ENCODE measurements at places on chromosomes 5 and 9.

DNA sequence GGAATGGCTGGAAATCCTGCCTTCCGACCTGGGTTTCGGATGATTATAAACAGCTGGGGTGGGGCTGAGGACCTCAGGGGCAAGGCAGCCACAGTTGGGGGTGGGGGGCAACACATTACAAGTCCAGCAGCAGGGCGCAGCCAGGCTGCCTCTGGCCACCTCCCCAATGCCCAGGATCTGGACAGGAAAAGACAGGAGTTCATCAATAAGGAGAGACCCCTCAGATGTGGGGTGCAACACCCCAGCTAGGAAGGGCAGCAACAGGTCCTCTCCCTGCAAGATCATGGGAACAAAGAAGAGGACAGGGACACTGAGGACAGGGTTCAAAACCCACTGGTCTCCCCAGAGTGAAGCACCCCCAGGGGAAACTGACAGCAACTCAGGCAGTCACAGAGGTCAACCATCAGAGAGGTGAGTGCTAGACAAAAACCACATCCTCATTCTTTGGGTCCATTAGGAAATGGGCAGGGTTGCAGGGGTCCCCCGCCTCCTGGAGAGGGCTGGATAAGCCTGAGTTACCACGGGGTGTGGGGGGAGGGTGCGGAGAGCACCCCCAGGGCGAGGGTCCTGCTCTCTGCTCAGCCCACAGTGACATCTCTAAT, 33.5 kb downstream of the SEMA4D start:
- DNase-seq, result no peak

DNA sequence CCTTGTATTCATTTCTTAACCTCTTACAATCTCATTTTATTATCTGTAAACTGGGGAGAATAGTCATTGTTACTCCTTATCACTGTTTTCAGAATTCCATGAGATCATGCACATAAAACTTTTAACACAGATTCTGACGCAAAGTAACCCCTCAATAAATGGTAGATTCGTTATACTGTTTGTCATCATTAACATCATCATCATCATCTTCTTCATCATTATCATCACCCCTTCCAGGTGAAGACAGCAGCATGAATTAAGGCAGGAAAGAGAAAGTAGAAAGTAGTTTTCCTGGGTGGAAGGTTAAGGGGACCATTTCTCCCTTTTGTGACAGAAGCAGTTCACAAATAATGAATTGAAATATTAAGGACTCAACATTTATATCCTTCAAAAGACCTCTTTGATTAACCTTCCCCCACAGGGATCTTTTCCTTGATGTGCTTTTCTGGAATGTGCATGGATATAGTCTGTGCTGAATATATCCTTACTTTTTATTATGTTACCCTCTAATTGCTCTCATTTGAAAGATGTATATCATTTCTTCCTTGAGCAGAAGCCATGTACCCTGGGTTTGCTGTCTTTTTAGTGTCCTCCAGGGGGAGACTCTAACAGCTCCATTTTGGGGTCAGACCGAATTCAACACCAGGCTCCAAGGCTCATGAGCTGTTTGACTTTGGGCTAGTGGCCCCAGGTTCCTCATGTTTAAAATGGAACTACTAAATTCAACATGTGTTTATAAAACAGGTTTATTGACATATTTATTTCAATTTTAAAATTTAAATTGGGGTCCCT, 1029.9 kb upstream of the WWC1 start:
- DNase-seq, result no peak

GRCh38 chr5:39023121-39023520, 51.1 kb downstream of the RICTOR start:
- DNase-seq, result no peak

DNA sequence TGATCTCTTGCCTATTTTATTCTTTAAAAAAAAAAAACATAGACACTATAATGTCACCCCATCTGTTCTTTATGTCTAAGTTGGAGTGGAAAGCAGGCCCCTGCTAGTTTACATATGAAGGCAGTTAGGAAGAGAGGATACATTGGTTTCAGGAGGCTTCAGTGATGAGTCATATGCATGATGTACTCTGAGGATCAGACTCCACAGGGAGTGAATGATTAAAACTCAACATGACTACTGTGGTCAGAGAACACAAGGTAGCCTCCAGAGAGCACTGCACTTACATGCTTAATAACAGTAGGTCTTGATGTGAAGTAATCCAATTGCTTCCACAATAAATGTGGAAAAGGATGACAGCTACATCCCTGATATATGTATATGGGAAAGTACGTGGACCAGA, 22.7 kb upstream of the FSTL4 start:
- peak; percentile 13 for DNase-seq

GRCh38 chr9:107336718-107337360, 53.8 kb downstream of the RAD23B start:
- DNase-seq, result peak; percentile 80

DNA sequence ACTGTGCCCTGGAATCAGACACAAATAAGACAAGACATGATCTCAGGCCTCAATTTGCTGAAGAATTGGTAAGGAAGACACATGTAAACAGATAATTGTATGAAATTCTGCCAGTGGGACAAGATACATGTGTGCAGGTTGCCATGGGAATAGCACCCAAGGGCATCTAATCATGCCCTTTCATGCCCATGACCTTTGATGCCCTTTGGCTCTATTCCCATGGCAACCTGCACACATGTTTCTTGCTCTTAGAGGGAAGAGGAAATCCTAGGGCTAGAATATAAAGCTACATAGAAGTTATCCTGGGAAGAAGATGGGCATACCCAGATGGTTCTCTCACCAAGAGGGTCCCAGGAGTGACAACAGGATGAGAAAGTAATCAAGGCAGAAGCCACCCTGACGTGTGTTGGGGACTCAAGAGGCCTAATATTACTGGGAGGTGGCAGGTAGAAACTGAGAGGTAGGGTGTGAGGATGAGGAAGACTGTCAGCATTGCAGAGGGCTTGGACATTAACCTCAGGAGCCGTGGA, 34.4 kb downstream of the P4HA2 start:
- no peak for DNase-seq

- no peak for DNase-seq
These were observed 208.5 kb upstream of the TUT7 start for GRCh38 chr9:86562691-86563090.

DNA sequence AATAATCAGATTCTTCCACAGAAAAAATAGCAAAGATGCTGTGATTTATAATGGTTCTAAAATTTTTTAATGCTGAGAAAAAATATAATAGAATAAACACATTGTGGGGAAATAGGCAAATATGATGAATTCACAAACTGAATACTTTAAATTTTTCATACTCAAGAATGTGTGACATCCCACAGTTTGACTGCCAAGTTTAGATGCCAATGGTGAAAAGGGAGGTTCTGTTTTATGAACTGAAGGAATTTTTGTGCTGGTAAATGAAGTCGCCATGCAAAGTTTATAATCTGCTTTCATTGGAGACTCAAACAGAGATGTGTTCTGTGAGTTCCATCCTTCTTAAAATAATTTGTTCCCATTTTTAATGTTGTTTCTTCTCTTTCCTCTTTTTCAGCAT, 367.5 kb upstream of the ADAMTS16 start:
- peak; percentile 1 for DNase-seq

- peak; percentile 87 for DNase-seq
These were observed at the start of gene WHRN for GRCh38 chr9:114505187-114506081. TSS of gene WHRN (minus strand) at chr9:114505473. CDS start at chr9:114504801, 672 bp downstream.

GRCh38 chr5:43017428-43017815, 22.7 kb downstream of the ANXA2R start:
- no peak for DNase-seq

GRCh38 chr5:56025151-56025885, 30.6 kb upstream of the IL6ST start:
- DNase-seq, result peak; percentile 25

DNA sequence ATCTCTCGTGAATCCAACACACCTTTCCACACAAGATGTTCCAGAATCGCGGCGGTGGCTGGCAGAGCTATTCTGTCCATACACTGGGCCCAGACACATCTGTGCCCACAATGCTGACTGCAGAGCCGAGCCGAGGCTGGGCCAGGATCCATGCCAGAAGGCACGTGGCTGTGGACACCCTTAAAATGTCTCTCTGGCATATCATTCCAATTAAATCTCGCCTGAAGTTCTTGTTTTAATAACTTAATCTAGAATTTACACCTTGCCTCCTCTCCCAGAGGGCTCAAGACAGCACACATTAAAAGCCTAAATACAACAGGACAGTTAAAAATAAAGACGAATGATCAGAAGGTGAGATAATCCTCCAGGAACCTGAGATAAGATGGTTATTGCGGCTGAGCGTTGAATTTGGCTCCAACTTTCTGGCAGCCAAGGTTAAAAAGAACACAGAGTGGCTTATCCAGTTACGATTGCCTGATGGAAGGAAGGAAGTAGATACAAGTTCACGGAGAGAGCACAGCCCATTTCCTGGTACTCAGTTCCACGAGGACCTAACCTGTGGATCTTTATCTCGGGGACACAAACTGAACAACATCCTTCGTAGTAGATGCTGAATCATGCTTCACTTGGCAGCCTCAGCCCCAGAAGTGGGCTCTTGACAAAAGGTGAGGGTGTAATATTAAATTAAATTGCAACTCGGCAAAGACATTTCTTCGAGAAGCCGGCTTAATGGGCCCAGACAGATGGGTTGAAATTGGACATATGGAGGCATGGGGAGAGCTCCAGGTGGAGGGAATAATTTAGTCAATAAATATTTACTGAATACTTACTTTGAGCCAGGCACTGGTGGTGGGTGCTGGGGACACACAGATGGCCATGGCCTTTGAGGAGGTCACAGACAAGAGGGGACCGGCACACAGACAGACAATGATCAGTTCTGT, 86.0 kb upstream of the TBC1D2 start:
- DNase-seq, result no peak

- no peak for DNase-seq
These were observed 5.0 kb downstream of the S1PR3 start for GRCh38 chr9:88996046-88996920.

DNA sequence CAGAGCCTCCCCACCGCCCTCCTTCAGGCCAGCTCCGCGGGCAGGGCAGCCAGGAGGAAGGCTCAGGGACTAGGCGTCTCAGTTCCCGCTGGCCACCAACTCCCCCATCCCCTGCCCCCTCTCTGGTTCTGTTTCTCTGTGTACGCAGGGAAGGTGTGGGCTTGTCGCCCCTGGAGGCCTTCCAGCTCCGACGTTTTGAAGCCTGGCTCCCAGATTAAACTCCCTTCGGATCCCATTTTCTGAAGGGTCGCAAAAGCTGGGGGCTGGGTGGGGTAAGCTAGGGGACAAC, 346 bp downstream of the ATOX1 start:
- no peak for DNase-seq

GRCh38 chr5:171155621-171156020, 153.4 kb upstream of the TLX3 start:
- peak; percentile 58 for DNase-seq

DNA sequence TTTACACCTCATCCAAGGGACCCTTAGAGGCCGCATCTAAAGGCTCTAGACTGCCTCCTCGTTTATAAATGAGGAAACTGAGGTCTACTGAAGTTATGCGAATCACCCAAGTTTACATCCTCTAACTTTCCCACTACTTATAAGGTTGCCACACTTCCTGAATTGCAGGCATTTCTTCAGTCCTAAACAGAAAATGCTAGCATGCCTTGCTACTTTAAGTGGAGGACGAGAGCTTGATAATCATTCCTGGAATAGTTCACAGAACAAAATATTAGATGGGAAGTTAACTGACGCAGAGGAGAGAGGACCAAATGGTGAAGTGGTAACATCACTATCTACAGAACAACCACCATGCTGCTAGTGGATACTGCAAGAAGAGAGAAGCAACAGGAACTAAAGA, 85.8 kb downstream of the GNAQ start:
- peak; percentile 40 for DNase-seq

GRCh38 chr9:89655056-89655989, 50.5 kb downstream of the GADD45G start:
- DNase-seq, result no peak

GRCh38 chr9:19522558-19522957, 113.7 kb downstream of the ACER2 start:
- no peak for DNase-seq

DNA sequence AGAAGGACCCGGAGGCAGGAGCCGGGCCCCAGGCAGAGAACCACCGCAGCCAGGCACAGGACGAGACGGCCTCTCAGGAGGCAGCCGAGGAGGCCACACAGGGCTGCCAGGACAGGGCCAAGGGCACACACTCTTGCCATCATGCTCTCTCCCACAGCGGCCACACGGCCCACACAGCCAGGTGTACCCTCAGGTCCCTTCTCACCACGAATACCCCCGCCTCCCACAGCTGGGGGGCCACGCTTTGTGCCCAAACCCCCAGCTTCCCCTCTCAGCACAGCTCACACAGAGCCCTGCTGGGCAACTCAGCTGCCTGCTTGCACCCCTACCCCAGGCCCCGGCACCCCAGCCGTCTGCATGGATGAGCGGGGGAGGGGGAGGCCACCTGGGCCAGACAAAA, 5.3 kb downstream of the SSNA1 start:
- no peak for DNase-seq

- no peak for DNase-seq
These were observed 536.1 kb downstream of the ZNF608 start for GRCh38 chr5:124210111-124210910.

GRCh38 chr5:118791926-118792734, 196.2 kb downstream of the DTWD2 start:
- peak; percentile 79 for DNase-seq

DNA sequence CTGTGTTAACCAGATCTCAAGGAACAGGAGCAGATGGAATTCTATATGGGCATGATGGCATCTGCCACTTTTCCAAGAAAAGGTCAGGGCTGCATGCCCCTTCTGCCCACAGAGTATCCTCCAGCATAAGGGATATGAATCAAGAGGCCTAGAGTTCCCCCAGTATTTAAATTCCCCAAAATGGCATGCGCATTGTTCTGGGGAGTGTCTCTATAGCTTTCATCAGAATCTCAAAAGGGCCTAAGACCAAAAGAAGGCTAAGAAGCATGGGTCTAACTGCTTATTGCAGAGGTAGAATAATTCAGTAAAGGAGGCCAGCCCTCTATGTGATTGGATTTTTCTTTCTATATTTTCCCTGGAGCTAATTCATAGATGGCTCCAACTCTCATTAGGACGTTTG, 114.2 kb upstream of the SPIN1 start:
- DNase-seq, result no peak

- DNase-seq, result no peak
These were observed 62.9 kb upstream of the ICE1 start for GRCh38 chr5:5359618-5360017.

DNA sequence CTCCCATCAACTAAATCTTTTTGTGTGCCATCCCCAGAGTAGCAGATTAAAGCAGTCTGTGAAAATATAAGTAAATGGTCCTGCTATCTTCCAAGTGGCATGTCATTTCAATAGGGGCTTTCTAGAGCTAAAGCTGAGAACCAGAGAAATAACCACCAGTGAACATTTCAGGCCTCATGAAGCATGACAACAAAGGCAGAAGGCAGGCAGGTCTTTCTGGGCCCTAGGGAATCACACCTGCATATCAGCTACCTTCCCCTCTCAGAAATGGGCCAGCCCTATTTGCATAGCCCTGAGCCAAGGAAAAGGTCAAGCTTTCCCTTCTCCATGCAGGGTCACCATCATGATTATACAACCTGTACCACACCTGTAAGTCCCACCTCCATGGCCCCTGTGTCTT, 205.3 kb downstream of the DEPDC1B start:
- no peak for DNase-seq
